ENCODE measurements at places on chromosomes 12 and 14. TPM values are rescaled to one million over a fixed set of nuclear protein-coding genes. Genes with fewer than 3 reads are reported as not detected.

- DNase-seq, result no peak
These were observed 412 bp upstream of the SNW1 start for GRCh38 chr14:77761205-77761931.

GRCh38 chr14:32217301-32217700 is 14.2 kb upstream of the RNU6-8 start:
- no peak for DNase-seq

DNA sequence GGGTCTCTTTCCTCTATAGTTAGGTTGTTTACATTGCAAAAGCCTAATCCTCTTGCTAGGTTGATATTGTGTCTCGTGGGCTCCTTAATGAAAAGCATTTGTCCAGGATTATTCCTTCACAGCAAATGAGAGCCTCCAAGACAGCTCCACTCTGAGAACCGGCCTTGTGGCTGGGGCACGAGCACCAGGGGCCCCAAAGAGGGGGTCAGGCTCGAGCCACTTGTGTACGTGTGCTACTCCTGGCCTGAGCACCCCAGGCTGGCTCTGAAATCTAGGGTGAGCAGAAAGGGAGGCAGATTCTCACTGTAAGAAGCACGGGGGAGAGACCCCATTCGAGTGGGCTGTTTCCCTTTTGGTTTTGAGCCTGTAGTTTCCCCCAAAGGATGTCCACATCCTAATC is 45.0 kb upstream of the FZD10 start:
- no peak for DNase-seq

- no peak for DNase-seq
These were observed 79.5 kb downstream of the WASHC3 start for GRCh38 chr12:101982307-101982706.

- no peak for DNase-seq
These were observed 608.4 kb downstream of the LRFN5 start for GRCh38 chr14:42214981-42215491.

DNA sequence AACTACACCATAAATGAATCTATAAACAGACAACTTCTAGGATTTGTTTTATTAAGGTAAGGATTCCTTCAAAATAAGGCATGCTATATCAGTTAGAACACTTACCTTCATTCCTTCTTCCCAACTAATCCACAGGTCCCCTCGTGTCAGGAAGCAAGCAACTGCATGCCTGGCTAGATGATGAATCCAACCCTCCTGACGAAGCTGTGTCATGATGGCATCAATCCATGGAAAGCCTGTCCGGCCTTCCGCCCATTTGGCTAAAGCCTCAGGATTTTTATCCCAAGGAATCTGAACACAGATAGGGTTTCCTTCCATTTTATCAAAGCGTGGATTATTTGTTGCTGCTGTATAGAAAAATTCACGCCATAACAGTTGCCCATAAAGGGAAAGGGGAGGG is 12.5 kb upstream of the MTERF2 start:
- no peak for DNase-seq

DNA sequence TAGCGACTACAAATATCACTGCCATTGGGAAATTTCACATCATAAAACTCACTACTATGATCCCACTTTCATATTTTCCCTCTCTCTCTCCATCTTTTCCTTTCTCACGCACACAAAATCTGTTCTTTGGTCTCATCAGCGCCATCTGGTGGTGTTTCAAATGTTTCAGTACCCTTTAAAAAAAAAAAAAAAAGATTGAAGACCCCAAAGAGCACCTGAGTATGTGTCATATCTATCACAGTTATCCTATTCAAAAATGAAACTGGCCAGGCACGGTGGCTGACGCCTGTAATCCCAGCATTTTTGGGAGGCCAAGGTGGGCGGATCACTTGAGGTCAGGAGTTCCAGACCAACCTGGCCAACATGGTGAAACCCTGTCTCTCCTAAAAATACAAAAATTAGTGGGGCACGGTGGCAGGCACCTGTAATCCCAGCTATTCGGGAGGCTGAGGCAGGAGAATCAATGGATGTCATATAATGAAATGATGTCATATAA is 72.4 kb downstream of the TTC9 start:
- DNase-seq, result no peak

DNA sequence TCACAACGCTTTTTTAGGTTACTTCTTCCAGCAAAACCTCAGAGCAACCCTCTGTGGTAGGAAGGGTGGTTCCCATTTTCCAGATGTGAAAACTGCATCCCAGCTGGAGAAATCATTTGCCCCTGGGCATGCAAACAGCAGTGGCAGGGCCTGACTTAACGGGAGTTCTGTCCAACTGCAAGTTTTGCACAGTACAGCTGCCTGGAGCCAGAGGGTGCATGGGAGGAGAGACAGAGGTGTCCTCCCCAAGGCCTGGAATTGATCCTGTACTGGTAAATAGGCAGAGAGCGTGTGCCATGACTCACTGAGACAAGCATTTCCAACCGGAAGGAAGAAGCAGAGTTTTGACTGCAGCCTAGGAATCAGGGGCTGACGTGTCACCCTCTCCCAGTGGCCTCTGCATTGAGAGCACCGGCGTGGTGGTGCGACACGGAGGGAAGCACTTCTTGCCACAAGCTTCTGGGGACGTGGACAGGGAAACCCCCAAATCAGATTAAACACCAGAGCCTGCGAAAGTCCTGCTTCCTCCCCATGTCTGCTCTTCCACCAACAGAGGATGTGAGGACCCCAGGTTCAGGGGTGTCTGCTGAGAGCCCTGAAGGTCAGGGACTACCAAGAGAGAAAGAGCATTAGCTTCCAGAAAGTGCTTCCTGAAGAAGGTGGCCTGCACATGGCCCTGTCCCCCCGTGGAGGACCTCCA is 19.0 kb upstream of the SERPINA4 start:
- peak; percentile 80 for DNase-seq

- no peak for DNase-seq
These were observed 147.9 kb upstream of the MYL2 start for GRCh38 chr12:111068290-111068689.

GRCh38 chr12:123683964-123684363 is 13.1 kb downstream of the TCTN2 start:
- DNase-seq, result no peak

DNA sequence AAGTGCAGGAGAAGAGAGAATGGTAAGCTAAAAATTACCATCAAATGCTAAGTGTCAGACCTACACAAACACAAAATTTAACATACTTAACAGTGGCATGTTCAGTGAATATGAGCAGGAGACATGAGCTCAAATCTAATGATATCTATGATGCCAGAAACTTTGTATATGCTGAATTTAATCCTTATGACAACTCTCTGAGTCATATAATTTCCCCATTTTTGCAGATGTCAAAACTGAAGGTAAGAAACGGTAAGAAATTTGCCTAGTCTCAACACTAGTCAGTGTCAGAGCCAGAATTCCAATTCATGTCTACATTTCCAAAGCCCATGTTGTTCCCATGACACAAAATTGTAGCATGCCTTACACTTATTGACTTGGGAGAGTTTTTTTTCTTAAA is 375.8 kb downstream of the APAF1 start:
- DNase-seq, result no peak

DNA sequence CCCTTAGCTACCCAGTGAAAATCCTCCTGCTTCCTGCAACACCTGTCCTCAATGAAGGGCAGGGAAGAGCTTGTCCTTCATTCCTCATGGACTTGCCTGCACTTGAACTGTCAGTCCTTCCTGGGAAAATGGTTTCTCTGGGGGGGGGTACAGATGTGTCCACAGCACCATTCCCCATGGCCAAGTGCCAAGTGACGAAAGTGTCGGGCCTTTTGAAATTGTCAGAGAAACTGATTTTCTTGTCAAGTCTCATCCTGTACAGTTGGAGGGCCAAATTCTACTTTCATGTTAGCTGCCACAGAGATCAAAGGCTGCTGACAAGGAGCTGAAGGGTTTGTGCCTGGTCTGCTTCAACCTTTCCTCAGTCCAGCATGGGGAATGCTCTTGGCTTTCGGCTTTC is 179.5 kb upstream of the PARP11 start:
- no peak for DNase-seq

DNA sequence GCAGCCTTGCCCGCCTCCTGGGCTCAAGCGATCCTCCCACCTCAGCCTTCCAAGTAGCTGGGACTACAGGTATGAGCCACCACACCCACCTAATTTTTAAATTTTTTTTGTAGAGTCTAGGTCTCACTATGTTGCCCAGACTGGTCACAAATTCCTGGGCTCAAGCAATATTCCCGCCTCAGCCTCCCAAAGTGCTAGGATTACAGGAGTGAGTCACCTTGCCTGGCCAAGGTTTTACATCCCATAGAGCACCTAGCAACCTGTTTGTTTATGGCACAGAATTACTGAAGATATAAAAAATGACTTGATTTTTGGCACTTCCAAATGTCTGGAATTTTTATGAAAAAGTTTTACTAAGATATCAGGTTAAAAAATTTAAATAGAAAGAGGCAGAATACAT is 16.5 kb downstream of the MYO1A start:
- DNase-seq, result no peak

DNA sequence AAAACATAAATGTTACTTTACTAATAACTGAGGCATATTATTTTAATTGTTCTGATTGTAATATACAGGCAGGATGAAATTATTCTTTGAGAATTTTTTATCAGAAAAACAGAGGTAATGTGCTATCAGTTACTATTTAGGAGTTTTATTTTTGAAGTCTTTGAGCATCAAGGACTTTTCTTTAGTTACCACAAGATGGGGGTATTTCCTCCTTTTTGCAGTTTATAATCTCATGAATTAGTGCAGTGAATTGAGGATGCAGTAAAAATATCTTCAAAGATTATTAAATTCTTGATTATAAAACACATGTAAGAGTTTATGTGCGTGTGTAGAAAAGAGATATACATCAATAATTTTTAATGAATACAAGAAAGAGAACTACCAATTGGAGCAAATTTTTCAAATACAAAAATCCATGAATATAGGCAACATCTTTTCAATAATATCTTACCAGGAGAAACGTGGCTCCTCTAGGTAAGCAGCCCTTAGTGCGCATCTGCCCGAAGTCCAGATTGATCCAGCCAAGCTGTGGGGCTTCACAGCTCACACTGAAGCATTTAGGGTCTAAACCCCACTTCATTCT is 71.6 kb downstream of the ERGIC2 start:
- no peak for DNase-seq

GRCh38 chr14:73026243-73026844 is 562 bp downstream of the ZFYVE1 start:
- DNase-seq, result no peak

- DNase-seq, result no peak
These were observed 28.0 kb downstream of the PTPRB start for GRCh38 chr12:70609203-70609602.

DNA sequence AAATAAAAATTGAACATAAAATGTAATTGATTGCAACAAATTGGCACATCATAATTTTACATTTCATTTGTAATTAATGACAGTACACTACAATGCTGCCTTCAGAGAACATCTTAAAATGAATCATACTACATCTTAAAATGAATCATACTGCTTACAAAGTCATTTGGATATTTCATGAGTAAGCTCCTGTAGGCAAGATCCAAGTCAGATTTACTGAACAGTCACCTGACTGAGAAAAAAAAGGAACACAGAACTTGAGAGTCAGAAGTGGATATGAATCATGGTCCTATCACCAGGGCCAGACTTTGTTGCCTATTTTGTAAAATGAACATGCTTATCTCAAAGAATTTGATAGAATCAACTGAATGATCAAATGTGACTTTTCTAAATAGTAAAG is 32.7 kb upstream of the FBLN5 start:
- no peak for DNase-seq

DNA sequence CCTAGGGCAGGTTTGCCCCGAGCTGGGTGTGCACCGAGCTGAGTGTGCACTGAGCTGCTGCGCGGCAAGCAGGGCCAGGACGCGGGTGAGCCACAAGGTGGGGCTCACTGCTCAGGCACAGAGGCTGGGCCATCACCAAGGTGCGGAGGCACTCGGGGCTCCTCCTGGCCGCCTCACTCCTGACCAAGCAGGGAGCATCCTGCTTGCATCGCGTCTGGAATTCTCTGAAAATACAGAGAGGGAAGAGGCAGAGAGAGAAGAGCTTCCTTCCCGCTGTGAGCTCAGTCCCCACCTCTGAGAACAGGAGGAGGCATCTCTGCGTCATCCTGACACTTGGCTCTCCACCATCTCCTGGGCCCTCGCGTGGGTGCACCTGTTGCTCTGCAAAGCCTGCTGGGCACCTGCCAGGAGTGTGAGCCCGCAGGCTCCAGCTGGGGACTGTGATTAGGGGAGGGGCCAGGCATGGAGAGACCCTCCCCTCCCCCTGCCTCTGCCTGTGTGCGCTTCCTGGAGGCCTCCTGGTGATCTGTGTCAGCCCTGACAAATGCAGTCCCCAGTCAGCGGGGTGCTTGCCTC is 116.3 kb downstream of the GLT1D1 start:
- DNase-seq, result no peak

DNA sequence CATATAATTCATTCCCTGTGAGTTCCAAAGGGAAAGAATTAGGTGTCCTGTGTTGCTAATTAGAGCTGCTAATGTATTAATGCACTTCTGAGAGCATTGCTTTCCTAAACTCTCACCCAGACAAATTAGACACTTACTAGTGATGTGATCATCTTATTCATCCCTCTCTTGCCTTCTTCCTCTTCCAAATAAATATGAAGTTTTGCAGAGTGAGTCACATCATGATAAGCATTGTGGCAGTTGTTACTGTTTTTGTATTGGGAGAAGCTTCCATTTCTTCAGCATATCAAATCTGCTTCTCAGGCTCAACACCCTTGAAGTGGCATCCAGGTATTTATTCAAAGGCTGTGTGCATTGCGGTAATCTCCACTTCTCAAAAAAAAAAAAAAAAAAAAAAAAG is 37.3 kb upstream of the E2F7 start:
- no peak for DNase-seq

- no peak for DNase-seq
These were observed 145.6 kb downstream of the SCARB1 start for GRCh38 chr12:124718036-124718435.

- DNase-seq, result no peak
These were observed 275.1 kb downstream of the PRKD1 start for GRCh38 chr14:29652571-29652970.

- DNase-seq, result no peak
These were observed 54.7 kb upstream of the FKBP4 start for GRCh38 chr12:2739832-2740641.

- DNase-seq, result no peak
These were observed 770 bp downstream of the ABHD4 start for GRCh38 chr14:22598896-22599244.

RIN3 gene
- total RNA-seq, result 31.3 TPM

SMIM41 gene
- not detected for total RNA-seq

LRTM2 gene
- total RNA-seq, result not detected

KRT2 gene
- total RNA-seq, result not detected

CLEC2B gene
- not detected for total RNA-seq

MYF6 gene
- not detected for total RNA-seq

PTGER2 gene
- total RNA-seq, result 2.1 TPM

BCL2L14 gene
- total RNA-seq, result not detected

Measured in osteocyte (in vitro differentiated cells).